Myometrial cell (primary cell): ENCODE measurements at places on chromosomes 11 and 22. TPM values are rescaled to one million over a fixed set of nuclear protein-coding genes. Genes with fewer than 3 reads are reported as not detected.

Gene MOV10L1
- total RNA-seq: 0.89 and 1.2 TPM in 2 replicates

Gene SPECC1L
- total RNA-seq: 18.7 and 21.1 TPM in 2 replicates

Gene KRTAP5-8
- not detected in 2 replicates for total RNA-seq

Gene MS4A4E
- not detected in 2 replicates for total RNA-seq

Gene GAS2
- total RNA-seq: 0.53 and 2.3 TPM in 2 replicates

Gene CST6
- not detected in 2 replicates for total RNA-seq

Gene H19
- total RNA-seq: 41.8 and 55.1 TPM in 2 replicates

Gene P2RX6
- total RNA-seq: 1.2 TPM in 1 of 2 replicates, not detected in the other

Gene HYOU1
- 96.6 and 110 TPM in 2 replicates for total RNA-seq

Gene ANO5
- total RNA-seq: not detected in 2 replicates

Gene LMO1
- not detected in 2 replicates for total RNA-seq

Gene FAM111A
- total RNA-seq: 23.6 and 28.9 TPM in 2 replicates

Gene PKNOX2
- total RNA-seq: under 0.01 TPM in 1 of 2 replicates, not detected in the other

Gene MS4A7
- total RNA-seq: not detected in 2 replicates
